Hippocampal formation (tissue), 2 donors: ENCODE measurements at places on chromosomes 3 and 15.

- DNase-seq, result peak; percentile 52
These were observed 275.3 kb downstream of the UACA start for GRCh38 chr15:70488002-70488605.

- DNase-seq, result no peak
These were observed 70.4 kb upstream of the OXTR start for GRCh38 chr3:8839607-8840325.

DNA sequence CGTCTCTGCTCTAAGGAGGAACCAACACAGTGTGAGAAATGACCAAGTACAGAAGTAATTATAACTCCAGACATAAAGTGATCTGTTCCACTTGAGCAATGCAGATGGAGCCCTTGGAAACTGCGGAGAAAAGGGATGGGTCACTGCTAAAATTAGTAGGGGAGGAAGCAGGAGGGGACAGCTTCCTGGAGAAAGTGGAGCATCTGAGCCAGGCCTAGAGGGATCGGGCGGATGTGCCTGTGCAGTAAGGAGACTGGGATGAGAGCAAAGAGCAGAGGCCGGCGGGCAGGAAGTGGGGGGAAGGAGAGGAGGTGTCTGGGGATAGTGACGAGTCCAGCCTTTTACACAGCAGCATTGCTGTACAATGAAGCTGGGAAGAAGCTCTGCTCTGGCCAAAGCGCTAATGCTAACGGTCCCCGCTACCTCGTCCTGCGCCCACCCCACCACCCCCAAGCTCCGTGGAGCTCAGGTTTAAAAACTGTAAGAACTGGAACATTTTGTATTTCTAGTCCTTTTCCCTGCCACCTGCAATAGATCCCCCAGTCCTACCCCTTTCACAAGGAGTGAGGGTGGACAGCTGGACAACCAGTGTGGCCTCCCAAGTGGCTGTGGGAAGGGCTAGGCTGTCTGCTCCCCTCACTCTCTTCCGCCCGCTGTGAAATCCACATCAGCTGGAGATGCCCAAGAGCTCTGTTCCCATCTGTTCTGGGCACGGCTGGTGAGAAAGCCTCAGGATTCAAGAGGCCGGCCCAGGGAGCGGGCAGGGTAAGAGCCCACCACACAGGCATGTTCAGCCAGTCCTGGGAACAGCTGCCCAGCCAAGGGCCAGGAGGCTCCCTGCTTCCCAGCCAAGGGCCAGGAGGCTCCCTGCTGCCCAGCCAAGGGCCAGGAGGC, 53.0 kb upstream of the HES1 start:
- DNase-seq, result no peak

DNA sequence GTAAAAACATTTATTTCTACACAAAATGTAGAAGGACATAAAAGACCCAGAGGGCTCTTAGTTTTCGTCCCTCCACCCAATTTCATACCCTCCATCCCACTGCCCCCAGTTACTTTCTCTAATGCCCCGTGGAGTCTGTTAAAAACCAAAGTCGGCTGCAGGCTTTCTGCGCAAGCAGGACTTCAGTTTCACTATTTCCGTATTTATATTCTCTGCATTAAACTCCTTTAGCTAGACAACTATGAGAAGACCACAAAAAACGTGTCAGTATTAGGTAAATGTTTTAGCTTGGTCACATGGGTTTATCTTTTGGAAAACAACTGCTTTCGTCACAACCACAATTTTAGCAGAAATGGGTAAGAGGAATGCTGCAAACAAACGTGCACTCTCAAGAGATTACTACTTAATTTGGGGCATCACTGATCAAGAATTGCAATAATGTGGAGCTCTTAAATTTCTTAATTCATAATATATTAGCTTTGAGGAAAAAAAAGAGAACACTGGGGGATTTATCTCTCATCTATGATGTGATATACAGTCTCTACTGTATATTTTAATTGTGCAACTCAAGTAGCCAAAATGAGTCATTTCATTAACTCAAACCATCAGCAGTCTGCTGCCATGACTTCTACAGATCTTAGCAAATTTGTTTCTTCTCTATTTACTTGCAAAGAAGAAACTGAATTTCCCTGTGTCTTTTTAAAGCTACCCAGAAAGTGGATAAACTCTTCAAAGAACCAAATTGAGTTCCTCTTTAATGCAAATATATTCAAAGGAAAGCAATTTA, 740 bp upstream of the NSMCE3 start:
- no peak for DNase-seq
